Panc1 (cell line): ENCODE measurements at places on chromosomes 12 and 14.

GRCh38 chr12:15886372-15887042, 4.3 kb downstream of the STRAP start:
- DNase-seq: no peak

GRCh38 chr14:52547526-52547925, 4.8 kb downstream of the TXNDC16 start:
- DNase-seq: no peak

DNA sequence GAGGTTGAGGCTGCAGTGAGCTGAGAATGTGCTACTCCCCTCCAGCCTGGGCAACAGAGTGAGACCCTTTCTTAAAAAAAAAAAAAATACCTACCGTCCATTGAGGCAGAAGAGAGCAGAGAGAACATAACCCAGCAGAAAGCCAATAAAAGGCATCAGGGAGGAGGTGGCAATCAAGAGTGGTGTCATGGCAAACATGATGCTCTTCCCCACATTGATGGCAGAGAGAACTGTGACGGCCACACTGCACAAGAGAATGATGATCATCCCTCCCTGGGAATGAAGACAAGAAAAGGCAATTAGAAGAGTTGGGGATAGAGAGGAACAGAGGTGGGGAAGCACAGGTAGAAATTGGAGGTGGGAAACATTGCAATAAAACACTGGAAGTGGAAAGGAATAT, 12.1 kb downstream of the SRSF5 start:
- no peak for DNase-seq

GRCh38 chr12:9032202-9032964, 43.0 kb downstream of the KLRG1 start:
- no peak for DNase-seq

- no peak for DNase-seq
These were observed at the start of gene MMP19 for GRCh38 chr12:55842681-55843429. MMP19 (minus strand) TSS chr12:55842936; CDS start chr12:55842830, 106 bp downstream.

- DNase-seq: no peak
These were observed 42.3 kb downstream of the BRAP start for GRCh38 chr12:111643427-111643826.

DNA sequence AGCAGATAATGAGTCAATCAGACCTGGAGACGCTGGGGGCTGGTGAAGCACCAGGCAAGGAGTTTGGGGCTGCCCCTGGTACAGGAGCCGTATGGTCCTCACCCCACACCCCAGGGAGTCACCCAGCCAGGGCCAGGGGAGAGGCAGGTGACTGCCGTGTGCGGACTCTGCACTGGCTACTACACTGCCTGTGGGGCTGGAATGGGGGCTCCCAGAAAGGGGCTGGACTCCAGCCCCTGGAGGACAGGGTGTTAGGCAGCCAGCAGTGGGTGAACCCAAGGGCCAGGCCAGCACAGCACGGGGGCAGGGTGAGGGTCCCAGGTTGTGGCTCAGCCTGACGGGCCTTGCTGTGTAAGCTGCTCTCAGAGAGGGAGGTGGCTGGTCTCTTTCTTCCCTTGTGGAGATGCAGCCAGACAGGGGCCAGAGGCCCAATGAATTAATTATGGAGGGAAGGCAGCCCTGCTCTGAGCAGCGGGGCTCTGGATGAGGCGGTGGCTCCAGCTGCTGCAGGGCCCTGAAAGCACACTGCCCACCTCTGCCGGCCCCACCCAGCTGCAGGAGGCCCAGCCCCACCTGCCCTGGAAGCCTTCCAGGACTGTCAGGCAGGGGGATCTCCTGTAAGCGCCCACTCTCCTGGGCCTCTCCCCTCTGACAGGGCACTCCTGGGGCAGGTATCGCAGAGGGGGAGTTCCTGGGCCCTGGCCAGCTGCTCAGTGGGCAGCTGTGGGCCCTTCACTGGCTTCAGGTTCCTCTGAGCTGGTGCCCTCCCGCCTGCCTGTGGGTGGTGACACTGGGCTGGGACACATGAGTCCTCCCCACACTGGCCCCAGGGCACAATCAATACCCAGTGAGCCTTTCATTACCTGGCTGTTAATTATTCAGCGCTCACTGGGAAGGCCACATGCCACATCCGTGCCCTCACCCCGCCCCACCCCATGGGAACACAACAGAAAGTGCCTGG, 142.5 kb upstream of the C14orf180 start:
- DNase-seq: no peak

GRCh38 chr12:132417741-132418140, 72.2 kb upstream of the FBRSL1 start:
- no peak for DNase-seq

DNA sequence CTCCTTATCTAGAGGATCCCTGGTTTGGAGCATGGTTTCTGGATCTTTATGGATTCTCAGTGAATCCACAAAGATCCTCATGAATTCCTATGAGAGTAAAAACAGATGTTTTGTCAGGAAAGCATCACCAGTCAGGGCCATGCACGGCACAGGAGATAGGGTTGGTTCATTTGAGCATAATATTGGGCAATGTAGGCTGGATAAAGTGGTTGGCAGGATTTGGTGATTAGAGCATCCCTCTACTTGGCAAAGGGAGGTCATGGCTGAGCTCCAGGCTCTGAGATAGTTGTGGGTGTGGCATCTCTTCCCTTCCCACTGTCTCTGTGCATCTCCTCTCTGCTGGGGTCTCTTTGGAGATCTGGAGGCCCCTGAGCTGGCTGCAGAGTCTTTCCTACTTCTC, 149.8 kb downstream of the DACT1 start:
- DNase-seq: no peak

- peak; percentile 69 for DNase-seq
These were observed 44.0 kb upstream of the REP15 start for GRCh38 chr12:27652174-27652763.

DNA sequence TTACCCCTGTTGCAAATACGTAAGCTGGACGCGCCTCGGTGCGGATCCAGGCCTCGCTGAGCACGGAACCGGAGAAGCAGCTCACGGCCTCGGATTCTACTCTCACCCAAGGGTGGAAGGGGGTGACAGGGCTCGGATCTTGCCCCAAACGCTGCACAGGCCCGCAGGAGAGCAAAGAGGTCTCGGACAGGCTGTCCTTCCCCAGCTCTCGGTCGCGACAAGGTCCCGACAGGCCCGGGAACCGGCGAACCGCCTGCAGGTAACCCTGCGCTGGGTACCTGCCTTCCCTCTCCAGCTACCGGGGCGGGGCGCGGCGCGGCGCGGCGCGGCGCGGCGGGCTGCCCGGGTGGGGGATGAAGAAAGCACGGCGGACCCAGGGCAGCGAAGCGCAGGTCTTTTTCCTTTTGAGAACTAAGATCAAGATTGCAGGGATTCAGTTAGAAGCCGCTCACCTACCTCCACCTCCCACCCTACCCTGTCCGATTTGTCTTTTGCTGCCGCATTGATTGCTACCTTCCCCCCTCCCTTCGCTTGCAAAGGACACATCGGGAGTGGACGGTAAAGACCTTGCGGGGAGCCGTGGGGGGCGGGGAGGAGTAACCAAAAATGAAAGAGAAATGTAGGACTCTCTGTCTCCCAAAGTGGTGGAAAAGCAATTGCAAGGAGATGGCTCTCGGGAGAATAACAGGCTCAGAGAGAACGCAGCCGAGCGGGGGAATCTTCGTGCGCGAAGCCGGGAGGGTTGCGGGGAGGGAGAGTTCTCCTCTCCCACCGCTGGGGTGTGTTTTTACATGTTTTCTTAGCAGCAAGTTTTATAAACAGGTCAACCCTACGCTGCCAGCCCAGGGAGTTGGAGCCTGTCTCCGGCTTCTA, 8.4 kb upstream of the TBX3 start:
- DNase-seq: no peak

DNA sequence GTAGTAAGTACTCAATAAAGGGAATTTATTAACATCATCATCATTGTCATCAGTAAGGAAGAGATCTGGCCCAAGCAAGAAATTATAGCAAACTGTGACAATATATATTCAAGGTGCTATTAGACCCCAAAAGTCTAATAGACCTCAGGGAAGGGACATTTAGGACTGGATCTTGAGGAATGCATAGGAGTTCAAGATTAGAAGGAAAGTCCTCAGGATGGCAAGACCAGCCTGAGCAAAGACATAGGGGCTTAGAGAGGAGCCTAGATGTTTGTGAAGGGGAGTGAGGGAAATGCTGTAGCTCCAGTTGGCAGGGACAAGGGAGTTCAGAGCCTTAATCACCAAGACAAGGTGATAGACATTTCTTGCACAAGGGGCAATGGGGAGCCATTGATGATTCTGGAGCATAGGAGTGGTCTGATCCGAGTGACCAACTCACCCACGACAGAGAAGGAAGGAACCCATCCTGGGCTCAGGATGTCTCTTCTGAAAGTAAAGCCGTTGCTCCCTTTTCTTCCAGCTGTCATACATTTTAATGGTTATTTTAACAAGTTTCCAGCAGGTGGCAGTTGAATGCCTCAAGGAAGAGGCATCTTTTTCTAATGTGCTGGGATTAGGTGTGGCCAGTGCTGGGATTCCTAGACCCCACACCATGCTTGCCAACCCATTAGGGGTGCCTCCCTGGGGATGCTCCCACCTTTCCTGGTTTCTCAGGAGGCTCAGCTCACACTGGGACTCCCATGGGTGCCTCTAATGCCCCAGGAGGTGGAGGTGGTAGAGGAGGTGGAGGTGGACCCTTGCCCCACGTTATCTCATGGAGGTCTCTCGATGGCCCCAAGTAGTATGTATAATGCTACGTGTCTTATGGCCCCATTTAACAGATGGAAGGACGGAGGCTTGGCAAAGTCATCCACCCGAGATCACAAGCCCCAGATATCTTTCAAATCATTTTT, 37.8 kb downstream of the PHETA1 start:
- DNase-seq: peak; percentile 22

DNA sequence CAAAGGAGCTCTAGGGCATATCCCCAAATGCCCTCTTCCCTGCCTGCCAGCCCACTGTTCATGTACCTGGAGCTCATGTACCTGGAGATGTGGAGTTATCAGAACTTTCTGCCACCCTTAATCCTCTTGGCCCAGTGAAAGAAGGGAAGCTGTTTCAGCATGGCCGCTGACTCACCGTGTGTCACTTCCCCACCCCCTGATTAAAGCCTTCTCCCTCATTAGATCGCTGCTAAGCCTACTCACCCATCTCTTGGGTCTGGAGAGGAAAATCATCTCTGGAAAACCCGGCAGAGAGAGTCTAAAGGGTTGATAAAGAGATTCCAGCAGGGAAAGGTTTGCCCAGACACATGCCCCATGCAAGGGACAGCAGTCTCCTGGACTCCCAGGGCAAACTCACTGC, 4.5 kb upstream of the LTBP2 start:
- no peak for DNase-seq

- DNase-seq: no peak
These were observed 8.4 kb upstream of the SIX1 start for GRCh38 chr14:60657456-60658210.

DNA sequence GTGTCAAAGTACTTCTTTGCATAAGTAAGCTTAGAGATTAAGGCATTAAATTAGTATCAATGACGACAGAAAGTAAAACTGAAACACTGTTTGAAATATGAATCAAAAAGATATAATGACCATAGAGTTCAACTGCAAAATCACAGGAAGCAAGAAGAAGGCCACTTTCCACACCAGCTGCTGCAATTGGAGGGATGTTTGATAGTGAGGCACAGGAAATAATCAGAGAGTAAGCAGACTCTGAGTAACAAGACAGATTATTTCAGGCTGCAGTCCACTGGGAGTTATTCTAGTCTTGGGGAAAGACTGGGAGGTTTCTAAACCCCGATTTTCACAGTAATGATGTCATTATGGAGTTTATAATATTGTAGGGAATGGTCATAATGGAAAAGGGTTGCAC, 12.9 kb downstream of the MDGA2 start:
- no peak for DNase-seq

- peak; percentile 15 for DNase-seq
These were observed 320.2 kb downstream of the GRIN2B start for GRCh38 chr12:13661005-13661887.

GRCh38 chr12:58029260-58029659, 87.9 kb downstream of the ATP23 start:
- no peak for DNase-seq

DNA sequence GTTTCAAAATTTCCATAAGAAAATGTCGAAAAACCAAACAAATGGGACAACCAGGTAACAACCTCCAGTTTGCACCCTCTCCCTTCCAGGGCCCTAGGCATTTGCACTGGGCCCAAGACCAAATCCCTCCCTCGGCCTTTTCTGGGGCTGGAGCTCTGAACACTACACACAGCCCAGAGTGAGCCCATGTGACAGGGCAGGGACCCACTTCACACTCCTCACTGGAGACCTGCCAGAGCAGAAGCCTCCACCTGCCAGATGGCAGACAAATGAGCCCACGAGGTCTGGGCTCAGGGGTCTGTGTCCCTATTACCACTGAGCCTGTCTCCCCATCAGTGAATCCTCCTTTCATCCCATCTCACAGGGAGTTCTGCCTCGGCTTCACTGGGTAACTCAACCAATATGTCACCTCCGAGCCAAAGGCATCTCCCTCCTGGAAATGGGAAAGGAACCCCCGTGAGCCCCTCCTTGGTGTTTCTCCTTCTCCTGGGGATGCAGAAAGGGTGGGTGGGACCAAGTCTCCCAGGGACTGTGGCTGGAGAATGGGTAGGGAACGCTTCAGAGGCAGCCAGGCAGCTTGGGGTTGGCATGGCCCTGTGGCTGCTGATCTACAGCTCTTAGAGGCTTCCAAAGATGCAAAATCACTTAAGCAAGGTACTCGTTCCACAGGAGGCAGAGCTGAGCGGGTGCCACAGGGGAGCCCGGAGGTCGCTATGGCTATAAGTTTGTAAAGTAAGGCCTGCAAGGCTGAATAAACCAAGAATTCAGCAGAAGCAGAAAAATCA, 10.6 kb downstream of the VWF start:
- no peak for DNase-seq

GRCh38 chr12:93497456-93497855, 30.1 kb downstream of the MRPL42 start:
- DNase-seq: no peak

GRCh38 chr12:120650233-120650690, 9.8 kb downstream of the CABP1 start:
- no peak for DNase-seq

DNA sequence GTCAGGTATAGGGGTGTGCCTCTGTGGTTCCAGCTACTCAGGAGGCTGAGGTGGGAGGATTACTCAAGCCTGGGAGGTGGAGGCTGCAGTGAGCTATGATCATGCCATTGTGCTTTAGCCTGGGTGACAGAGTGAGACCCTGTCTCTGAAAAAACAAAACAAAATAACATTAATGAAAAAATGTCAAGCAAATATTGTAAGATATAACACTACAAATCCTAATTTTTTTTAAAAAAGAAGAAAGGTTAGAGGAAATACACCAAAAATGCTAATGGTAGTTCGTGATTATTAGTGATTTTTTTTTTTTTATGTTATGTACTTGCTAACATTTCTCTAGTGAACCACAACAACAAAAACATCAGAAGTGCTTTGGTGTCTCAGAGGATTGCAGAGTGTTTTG, 47.7 kb downstream of the TSPAN9 start:
- no peak for DNase-seq

- DNase-seq: no peak
These were observed 232.5 kb downstream of the BCL11B start for GRCh38 chr14:99039331-99040041.

DNA sequence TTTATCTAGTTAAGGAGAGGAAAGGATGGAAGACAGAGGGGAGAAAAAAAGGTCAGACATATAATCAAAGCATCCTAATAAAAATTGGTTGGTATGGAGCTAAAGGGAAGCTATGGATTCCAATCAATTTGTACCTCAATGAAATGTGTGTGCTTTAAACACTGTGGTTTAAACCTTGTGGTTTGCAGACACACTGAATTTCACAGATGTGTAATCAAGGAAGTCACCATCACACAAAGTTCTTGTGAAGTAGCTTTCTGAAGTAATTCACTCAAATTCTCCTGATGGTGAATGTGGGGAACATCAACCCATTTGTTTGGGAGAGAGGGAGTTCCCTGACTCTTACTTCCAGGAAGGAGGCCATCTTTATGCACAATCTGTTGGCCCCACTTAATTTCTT, 243.3 kb upstream of the KRR1 start:
- DNase-seq: no peak
